CD4-positive, alpha-beta T cell treated with Interleukin-2 at 100 ng/mL for 4 hours (primary cell): ENCODE measurements at places on chromosomes 12 and 14.

- DNase-seq, result no peak
Observed at GRCh38 chr12:94126067-94126466, 22.3 kb upstream of the PLXNC1 start.

GRCh38 chr12:108949976-108950375 is 70.1 kb downstream of the DAO start:
- no peak for DNase-seq

DNA sequence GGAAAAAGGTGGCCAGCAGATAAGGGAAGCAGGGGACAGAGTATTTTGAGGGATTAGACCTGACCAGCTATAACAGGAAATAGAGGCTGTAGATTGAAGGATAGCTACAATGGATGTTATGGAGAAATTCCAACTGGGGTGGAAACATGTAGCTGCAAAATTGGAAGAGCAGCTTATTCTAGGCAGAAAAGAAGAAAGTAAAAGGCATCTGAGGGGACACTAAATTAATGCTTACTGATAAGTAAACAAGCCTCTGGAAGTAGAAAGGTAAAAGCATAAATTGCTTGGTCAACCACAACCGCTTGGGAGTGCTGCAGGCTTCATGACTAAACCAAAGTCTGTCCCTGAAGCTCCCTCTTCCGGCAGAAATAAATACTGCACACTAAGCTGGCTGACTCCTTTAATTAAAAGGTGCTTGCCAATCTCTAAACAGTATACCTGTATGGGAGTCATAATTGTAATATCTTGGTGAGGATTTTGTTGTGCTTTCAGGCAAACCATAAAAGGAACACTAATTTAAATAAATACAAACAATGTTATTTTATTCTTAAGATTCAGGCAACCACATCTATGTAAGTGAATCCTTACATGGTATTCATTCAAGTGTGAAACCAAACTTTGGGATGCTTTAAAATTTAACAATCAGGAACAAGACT is 7.7 kb downstream of the UBC start:
- DNase-seq, result peak; percentile 97

DNA sequence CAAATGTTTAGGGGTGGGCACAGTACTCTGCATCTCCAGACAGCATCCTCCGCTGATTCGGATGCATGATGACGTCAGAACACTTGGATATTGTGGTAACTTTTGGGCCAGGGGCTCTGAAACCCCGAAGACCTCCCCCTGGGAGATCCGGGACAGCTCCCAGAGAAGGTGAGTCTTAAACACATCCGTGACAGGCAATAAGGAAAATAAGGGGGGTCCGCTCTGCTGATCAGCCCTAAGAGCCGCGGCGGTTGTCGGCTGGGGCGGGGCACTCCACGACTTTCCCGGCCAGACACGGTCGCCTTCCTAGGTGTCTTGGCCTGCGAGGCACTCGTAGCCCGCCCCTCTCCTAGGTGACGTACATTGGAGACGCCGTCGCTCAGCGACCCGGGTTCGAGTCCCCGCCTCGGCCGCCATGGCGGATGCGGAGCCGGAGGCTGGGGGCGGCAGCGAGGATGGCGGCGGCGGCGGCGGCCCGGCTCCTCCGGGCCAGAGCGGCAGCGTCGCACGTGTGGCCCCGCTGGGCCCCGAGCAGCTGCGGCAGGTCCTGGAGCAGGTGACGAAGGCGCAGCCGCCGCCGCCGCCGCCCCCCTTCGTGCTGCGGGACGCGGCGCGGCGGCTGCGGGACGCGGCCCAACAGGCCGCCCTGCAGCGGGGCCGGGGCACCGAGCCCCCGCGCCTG is at the start of gene ZNF839:
ZNF839 (plus strand) TSS at position 396 of the 682 bp plus-strand sequence; CDS start at position 416, 20 bp downstream.
- DNase-seq, result peak; percentile 95

GRCh38 chr12:76962099-76962498 is 83.3 kb upstream of the CSRP2 start:
- no peak for DNase-seq

GRCh38 chr14:74962493-74962892 is 7.1 kb upstream of the PGF start:
- no peak for DNase-seq

DNA sequence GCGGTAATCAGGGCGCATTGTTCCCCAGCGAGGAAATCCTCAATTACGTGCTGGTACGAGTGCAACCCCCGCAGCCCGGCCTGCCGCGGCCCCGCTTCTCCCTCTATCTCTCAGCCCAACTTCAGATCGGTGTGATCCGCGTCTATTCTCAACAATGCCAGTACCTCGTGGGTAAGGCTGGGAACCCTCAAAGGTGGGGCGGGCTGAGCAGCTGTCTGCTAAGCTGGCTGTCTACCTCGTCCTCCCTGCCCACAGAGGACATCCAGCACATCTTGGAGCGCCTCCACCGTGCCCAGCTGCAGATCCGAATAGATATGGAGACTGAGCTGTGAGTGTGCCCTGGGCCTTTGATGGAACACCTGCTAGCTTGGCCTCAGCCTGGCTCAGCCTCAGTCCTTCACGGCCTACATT is 996 bp downstream of the REC8 start:
- no peak for DNase-seq
